SK-N-MC (cell line): ENCODE measurements at places on chromosomes 3 and 15.

- DNase-seq: no peak
These were observed 27.9 kb downstream of the PLCL2 start for GRCh38 chr3:16912400-16913263.

GRCh38 chr3:10515396-10515795, 10.0 kb upstream of the ATP2B2 start:
- DNase-seq: no peak

GRCh38 chr3:69521286-69521685, 135.4 kb upstream of the FRMD4B start:
- DNase-seq: no peak

DNA sequence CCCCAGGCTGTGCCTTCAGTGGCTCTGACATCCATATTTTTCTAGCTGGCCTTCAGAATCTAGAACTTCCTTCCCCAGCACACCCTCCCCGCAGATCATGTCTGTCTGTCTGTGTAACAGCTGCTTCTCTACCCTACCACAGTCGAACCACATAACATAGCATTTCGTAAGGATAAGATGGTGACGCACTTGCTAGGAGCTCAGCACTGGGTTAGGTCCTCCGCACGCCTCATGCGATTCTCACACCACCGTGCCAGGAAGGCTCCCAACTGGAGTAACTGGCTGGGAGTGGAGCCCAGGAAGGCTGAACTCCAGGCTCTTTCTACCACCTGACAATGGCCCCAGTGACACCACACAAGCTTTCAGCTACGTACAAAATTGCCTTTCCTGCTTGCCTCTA, 168.6 kb downstream of the STT3B start:
- no peak for DNase-seq

DNA sequence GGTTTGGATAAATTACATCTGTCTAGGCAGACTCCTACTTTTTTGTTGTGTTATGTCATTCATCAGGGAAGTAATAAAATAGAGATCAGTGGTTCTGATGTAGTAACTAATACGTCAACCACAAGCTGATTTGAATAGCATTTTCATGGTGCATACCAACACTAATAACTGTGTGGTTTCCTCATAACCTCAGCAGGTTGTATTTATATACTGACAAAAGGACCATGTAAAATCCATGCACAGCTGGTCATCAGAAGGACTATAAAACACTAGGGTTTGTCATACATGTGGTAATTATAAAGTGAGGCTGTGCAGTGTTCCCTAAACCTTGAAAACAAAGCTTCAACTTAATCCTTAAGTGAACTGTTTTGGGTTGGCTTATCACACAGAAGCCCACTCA, 216.8 kb upstream of the RBMS3 start:
- DNase-seq: peak; percentile 30

DNA sequence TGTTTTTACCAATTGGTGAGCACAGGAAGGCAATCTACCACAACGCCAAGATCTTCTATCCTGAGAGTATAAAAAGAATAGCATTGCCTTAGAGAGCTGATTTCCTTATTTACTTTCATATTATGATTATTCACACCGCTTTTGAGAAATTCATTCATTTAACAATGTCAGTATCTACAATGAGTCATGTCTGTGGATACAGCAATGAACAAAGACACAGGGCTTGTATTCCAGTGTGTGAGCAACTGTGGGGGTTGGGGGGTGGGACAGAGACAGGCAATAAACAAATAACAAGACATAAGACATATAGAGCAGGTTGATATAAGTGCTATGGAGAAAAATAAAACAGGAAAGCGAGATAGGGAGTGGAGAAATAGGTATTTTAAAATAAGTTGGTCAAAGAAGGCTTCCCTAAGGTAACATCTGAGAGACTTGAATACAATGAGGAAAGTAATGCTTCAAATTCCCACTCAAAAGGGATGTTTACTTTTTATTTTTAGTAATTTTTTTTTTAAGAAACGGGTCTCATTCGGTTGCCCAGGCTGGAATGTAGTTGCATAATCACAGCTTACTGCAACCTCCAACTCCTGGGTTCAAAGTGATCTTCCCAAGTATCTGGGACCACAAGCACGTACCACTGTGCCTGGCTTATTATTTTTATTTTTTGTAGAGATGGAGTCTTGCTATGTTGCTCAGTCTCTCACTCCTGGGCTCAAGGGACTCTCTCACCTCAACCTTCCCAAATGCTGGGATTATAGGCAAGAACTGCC, 45.7 kb downstream of the PGBD4 start:
- no peak for DNase-seq

DNA sequence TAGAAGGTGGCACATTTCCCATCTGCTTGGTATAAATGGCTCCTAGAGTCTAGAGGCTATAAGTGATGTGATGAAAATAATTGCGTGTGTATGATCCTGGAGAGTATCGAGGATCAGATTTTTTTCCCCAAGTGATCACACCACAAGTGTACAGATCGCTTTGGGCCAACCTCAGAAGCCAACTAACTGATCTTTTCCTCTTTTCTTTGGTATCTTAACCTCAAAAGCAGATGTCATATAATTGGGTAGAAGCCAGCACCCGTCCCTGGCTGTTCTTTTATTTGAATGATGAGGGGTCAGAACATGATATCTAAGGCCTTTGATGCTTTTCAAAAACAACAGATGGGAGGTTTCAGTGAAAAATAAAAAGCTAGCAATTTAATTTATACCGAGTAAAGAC, 3.3 kb downstream of the P2RY14 start:
- DNase-seq: no peak

DNA sequence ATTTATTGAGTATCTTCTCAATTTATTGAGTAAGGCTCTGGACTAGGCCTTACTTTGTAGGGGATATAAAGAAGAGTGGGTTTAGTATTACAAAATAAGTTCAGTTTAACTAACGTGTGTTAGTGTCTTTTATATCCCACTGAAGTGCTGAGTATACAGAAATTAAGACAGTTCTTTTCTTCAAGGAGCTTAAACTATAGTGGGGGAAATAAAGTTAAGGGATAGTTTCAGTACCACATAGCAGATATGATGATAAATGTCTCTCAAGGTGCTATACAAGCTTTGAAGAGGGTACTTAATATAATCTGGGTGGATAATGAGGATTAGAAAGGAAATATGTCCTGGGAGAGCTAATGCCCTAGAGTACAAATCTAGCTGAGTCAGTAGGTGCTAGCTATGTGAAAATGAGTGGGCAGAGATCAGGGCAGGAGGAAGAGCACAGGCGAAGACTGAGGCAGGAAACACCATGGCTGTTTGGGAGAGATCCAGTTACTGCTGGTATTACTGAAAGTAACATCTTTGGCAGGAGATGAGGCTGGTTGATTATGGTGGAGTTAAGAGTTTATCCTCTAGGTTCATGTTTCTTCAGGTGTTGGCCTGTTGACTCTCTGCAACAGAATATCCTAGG, 46.0 kb downstream of the TEX9 start:
- no peak for DNase-seq

DNA sequence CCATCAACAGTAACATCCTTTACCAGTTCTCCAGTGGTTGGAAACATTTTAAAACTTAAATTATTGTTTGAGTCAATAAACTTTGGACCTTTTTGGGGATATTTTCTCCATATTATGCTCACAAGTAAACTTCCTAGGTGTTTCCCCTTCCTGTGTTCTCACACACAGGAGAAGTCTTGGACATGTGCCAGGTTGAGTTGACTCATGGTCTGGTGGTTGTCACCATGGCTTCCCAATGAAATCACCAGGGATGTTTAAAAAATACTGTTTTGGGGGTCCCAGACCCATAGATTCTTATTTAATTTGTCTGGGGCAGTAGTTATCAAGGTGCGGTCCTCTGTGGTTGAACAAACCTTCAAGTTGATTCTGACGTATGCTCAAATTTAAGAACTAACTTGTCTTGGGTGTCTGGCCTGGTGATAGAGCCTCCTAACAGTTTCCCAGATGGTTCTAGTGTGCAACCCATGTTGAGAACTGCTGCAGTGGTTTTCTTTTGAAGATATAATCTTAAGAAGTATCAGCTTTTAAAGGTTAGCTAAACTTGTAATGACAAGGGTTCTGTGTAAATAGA, 291.8 kb downstream of the EDEM1 start:
- no peak for DNase-seq

GRCh38 chr3:59856934-59857460, 807.2 kb upstream of the CFAP20DC start:
- no peak for DNase-seq

DNA sequence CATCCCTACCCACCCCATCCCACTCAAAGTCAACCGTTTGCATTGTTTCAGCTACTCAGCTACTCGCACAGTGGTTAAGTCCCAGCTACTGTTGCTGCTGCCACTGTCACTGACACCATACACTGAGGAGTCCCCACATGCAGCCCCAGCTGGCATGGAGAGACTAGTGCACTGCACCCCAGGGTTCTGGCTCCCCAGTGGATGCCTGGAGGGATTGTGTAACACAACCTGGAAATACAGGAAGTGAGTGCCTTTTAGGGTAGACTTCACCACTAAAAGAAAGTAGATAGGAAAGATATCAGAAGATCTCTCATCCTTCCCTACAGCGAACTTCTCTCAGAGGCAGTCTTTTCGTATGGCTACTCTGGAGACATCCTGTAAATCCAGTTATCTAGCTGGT, 169.2 kb upstream of the STRIT1 start:
- DNase-seq: peak; percentile 30

DNA sequence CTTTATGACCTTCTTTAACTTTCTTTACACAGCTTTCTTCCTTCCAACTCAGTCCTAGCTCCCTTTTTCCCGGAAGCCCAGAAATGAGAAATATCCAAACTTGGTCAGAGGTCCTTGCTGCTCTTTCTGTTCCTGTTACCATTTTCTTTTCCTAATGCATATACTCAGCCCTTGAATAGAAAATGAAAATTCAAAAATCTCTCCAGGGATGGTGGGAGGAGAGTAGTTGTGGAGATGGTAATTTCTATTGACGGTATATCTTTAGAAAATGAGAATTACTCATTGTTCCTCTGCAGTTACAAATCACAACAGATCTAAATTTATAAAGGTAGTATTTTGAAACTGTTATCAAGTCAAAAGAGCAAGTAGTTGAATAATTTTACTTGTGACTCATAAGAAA, 255.1 kb downstream of the NEK10 start:
- no peak for DNase-seq

DNA sequence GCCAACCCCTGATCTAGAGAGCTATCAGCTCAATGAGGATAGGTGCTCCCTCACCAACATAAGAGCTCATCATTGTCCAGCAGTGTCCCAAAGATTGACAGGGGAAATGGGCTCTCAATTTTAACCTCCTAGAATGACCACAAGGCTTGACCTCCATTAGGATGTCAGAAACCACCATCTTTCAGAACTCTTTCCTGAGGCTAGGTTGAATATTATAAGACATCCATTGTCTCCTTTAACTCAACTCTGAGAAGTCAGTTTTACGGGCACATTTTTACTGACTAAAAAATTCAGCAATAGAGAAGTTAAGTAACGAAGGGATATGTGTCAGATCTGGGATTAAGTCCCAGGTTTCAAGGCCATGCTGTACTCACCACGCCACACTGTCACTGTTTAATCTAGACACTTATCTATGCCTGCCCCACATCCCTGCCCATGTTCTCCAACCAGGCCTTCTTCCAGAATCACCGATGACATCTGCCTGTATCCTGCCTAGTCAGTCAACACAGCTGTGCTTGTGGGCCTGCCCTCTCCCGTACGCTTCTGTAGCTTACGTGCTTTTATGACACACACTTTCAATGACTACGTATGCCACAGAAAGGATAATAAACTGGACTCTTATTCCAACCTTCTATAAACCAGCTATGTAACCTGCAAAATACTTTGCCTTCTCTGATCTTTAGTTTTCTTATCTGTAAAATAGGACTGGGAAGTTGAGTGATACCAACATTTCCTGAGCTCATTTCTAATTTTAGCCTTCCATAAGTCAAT, 17.1 kb upstream of the MUC13 start:
- no peak for DNase-seq

DNA sequence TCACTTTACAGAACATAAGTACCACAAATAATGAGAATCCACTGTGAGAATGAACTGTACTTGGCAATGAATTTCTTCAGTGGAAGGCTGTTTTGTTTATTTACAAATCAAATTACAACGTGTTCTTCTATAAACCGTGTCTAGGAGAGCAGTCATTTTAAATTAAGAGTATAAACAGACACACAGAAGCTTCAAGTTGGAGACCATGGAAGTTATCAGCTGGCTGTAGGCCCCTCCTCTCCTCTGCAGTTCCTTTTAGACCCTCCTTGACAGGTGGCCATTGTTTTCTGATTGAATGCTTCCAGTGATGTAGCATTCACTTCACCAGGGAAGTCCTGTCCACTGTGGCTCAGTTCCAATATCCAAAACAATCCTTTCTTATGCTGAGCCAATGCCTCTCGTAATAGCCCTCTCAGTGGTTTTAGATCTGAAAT, 7.3 kb upstream of the MAPK6 start:
- no peak for DNase-seq

GRCh38 chr3:30539206-30539605, 67.2 kb upstream of the TGFBR2 start:
- DNase-seq: no peak

GRCh38 chr15:78624651-78625590, 4.1 kb upstream of the CHRNA3 start:
- DNase-seq: no peak

DNA sequence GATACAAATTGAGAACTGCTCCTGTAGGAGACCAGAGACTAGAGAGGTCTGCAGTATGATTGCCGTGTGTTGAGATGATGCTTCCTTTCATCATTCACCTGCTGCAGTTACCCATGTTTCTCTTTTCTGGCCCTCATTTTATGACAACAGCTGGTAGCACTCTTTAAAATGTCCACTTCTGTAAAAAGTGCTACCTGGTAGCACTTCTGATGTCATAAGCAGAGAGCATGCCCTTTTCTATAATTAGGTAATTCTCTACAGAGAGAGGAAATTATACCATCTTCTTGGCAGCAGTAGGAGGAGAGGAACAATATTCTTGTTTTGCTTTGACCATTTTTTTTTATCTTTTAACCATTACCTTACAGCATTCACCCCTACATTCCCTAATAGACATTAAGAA, 123.8 kb downstream of the PPM1L start:
- DNase-seq: no peak

GRCh38 chr3:152121270-152121636, 147.5 kb upstream of the MBNL1 start:
- DNase-seq: no peak

- DNase-seq: no peak
These were observed 132.8 kb downstream of the PGPEP1L start for GRCh38 chr15:98874773-98875172.

GRCh38 chr3:52483577-52484381, 11.4 kb upstream of the STAB1 start:
- no peak for DNase-seq

DNA sequence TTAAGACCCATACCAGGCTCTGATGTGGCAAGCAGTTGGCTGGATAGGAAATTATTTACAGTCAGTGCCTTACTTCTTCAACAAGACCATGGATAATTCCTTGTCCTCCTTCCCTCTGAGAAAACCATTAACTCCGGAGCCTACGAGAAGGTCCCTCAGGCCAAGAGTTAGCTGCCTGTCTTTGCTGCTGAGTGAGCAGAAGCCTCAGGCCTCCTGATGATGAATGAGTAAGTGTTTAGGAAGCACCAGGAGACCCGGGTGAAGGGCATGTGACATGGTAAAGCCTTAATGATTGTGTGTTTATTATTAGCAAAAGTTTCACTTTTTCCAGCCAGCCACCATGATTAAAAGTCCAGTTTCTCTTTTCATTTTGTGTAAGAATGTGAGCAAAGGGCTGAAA, 174.9 kb upstream of the TOPAZ1 start:
- DNase-seq: no peak
